ENCODE measurements at places on chromosomes 5 and 9. TPM values are rescaled to one million over a fixed set of nuclear protein-coding genes. Genes with fewer than 3 reads are reported as not detected.

PCDHB16 gene
- 6.6 TPM for polyA plus RNA-seq

PDE6A gene
- polyA plus RNA-seq: 0.22 TPM

DELE1 gene
- 146 TPM for polyA plus RNA-seq

CDH9 gene
- polyA plus RNA-seq: 0.13 TPM

PHF24 gene
- 0.19 TPM for polyA plus RNA-seq

PPIC gene
- polyA plus RNA-seq: 41.9 TPM

FBN2 gene
- 52.2 TPM for polyA plus RNA-seq

NUTM2G gene
- polyA plus RNA-seq: 0.57 TPM

LMBRD2 gene
- polyA plus RNA-seq: 11.9 TPM

ZBED3 gene
- polyA plus RNA-seq: 30.3 TPM

ZNF462 gene
- polyA plus RNA-seq: 28.7 TPM

NRARP gene
- 7.5 TPM for polyA plus RNA-seq

F2RL2 gene
- polyA plus RNA-seq: 0.42 TPM

NFIB gene
- polyA plus RNA-seq: 133 TPM

TARS1 gene
- polyA plus RNA-seq: 110 TPM

DNA sequence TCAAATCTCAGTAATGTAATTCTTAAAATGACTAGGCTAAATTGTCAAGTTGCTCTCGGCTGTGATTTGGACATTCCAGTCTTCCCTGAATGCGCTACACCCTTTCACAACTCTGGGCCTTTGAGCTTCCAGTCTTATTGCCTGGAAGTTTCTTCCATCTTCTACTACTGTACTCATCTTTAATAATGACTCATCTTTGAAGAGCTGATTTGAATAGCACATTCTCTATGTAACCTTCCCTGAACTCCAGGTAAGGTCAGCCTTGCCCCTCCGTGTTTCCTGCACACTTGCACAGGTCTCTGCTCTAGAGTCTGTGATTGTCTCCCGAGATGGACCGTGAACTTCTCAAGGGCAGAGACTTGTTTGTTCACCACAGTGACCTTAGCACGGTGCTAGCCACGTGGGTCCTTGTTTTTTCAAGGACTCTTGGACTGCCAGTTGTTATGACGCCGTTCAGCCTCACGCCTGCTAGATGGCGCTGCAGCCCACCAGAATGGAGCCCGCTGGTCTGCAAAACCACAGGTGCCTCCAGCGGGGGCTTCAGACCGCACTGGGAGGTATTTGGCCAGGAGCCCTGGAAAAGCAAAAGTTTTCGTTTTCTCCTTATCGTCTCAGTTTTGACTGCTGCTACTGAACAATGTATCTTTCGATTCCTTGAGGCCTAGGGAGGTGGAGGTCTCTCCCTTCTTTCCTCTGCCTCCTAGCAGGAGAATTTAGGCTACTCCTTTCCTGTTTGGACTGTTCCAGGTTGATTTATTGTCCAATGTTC lies 44.4 kb downstream of the SEC61B start:
- DNase-seq: peak; percentile 54

GRCh38 chr9:93297659-93298497 lies 113.9 kb downstream of the WNK2 start:
- no peak for DNase-seq

DNA sequence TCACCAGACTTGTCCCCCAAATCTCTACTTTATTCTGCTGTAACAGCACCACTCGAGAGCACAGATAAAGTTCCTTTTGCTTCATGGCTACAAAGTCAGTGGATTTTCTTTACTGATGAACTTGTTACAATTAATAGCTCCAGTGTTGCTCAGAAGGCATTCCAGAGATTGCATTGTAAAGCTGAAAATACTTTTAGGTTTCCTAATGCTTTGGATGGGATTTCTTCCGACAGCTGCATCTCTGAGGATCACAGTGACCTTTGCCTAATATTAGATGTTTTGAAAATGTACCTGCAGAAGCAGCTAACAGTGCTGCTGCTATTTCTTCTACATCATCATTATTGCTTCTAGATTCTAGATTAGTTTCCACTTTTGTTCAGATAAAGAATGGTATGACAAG lies 58.8 kb upstream of the TMEM171 start:
- no peak for DNase-seq

DNA sequence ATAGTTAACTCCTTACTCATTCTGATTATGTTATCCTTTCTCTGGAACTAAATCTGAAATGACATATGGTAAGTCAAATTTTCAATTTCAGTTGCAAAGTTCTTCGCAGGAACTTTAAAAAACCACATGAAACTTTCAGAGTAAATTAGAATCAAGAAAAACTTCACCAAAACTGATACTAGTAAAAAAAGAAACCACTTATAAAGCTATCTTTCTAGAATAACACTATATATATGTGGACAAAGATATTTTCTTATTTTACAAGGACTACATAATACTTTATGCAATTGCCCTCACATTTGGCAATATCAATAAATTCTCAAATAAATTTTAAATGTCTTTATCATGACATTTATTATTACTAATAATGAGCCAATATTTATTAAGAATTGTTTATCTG lies 1847.1 kb upstream of the NUDT12 start:
- DNase-seq: no peak

DNA sequence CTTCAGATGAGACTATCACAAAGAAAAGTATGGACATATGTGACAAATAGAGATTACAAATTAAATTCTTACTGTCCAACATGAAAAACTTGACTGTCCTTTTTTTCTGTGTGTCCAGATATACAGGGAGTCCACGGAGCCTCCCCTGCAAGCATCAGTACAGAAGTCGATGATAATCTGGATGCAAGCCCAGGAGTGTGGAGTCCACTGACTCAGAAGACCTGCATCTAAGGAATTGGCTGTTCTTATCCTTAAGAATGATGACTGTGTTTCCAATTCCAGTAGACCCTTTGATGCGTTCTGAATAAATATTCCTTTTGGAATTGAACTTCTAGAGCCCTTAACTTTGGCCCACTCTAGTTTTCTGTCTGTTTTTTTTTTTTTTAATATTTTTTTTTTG lies 56.7 kb upstream of the TAF11L2 start:
- no peak for DNase-seq

DNA sequence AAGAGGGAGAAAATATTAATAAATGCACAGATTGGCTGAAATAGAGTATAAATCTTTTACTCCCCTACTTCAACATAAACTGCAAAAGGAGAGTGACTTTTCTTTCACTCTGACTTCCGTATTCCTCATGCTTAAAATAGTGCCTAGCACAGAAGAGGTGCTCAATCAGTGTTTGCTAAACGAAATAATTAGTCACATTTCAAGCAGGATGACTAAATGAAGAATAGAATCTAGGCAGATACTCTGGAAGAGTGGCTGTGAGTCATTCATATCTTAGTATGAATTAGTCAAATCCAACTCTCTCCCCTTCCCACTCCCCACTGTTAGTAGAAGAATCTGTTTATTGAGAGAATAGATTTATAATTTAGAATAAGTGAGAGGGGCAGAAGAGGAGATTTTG lies 4.8 kb downstream of the CD274 start:
- DNase-seq: no peak

DNA sequence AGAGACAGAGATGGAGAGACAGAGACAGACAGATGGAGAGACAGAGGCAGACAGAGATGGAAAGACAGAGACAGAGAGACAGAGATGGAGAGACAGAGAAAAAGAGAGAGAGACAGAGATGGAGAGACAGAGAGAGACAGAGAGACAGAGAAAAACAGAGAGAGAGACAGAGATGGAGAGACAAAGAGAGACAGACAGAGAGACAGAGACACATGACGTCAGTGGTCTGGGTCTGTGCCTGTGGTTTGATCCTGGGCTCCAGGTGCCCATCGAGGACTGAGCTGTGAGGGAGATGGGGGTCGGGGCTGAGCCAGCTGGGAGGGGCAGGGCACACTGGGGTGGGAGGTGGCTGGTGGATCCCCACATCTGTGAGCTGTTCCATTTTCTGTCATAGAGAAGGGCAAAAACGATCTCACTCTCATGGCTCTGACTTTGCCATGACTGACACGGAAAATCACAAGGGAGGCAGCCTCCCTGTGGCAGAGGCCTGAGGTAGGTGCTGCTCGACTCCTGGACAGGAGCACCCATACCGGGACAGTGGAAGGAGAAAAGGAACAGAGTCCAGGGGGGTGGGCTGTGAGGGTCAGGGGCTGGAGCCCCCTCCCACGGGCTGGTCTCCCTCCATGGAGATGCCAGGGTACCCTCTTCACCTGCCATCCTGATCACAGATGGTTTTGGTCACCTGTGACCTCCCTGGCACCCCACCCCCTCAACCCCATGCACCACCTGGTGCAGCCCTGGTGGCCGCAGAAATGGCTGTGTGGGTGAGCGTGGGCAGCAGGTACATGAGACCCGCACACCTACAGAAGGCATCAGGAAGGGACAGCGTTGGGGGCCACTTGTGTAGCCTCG lies 28.8 kb downstream of the GLT6D1 start:
- no peak for DNase-seq

GRCh38 chr5:147552897-147553296 lies 43.0 kb upstream of the DPYSL3 start:
- no peak for DNase-seq

DNA sequence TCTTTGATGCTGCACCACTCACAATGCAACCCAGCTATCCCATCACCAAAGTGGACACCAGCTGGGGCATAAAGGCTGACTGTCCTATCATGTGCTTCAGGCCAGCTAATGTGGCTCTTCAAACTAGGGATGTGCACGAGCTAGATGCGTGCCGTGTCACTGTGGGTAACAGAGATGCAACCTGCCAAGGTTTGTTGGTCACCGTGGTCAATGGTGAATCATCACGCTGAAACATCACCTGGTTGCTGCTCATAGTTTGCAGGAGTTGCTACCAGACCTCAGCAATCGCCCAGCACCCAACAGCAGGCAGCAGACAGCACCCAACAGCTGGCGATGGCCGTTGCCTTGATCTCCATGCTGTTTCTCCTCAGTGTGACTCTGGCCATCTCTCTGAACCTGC lies 2.1 kb upstream of the PCDHGA1 start:
- no peak for DNase-seq

- no peak for DNase-seq
Observed at GRCh38 chr9:5536684-5537083, 26.4 kb downstream of the PDCD1LG2 start.

- DNase-seq: no peak
Observed at GRCh38 chr9:16031971-16032370, 479.1 kb downstream of the CCDC171 start.

GRCh38 chr5:123681061-123681460 lies 169.1 kb downstream of the CSNK1G3 start:
- no peak for DNase-seq

DNA sequence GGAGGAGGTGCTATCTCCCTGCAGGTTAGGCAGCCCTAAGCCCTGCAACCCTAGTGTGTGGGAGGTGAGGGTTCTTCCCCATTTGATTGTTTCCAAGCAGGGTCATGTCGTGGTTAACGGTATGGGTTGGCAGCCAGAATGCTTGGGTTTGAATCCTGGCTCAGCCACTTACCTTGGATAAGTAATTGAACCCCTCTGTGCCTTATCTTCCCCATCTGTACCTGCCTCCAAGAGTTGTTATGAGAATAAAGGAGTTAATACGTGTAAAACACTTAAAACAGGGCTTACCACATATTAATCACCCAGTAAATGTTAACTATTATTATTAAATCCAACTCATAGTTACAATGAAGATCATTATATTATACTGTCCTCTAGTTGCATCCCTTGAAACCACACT lies 52.2 kb upstream of the SPATA31E1 start:
- DNase-seq: no peak

GRCh38 chr9:125238127-125238914 lies 2.8 kb downstream of the HSPA5 start:
- DNase-seq: no peak

GRCh38 chr9:104775976-104776375 lies 12.0 kb downstream of the NIPSNAP3B start:
- no peak for DNase-seq

GRCh38 chr5:81234299-81234698 lies 1.2 kb downstream of the CKMT2 start:
- DNase-seq: no peak

- no peak for DNase-seq
Observed at GRCh38 chr5:50712479-50712878, 46.0 kb downstream of the PARP8 start.

GRCh38 chr9:87518702-87519335 lies 21.2 kb downstream of the DAPK1 start:
- peak; percentile 83 for DNase-seq

GRCh38 chr9:19969721-19970120 lies 180.9 kb upstream of the SLC24A2 start:
- DNase-seq: no peak

DNA sequence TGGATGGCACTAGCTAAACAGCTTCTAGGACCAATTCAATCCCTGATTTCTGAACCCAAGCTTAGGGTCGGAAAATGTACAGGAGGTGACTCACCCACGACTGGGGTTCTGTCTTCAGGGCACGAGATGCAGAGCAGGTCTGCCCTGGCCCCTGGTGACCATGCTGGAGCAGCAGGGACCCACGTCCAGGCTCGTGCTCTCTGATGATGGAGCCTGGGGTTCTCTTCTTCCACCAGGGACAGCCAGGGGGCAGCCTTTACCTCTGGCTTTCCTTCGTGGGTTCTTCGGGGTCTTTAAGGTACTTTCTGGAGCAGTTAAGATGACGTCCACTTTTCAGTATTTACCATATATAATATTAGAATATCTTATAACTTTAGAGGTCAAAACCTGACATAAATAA lies 2.1 kb downstream of the CFAP77 start:
- DNase-seq: no peak

- DNase-seq: no peak
Observed at GRCh38 chr9:121380846-121381245, 10.8 kb upstream of the STOM start.

DNA sequence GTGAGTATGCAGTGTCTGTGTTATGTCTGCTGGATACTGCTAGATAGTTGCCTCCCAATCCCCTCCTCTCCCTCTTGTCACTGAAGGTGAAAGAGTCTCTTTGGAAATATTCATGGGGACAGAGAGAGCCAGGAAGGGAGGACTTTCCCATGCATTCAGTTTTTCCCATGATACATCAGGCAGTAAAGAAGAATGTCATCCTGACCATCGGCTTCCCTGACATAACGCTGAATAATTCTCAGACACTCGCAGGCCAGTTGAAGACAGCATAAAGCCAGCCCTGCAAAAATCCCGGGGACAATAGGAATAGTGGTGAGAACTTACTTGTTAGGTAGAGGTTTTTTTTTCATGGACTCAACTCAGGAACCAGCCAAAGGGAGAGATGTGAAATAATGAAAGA lies 58.1 kb downstream of the KLF4 start:
- no peak for DNase-seq

DNA sequence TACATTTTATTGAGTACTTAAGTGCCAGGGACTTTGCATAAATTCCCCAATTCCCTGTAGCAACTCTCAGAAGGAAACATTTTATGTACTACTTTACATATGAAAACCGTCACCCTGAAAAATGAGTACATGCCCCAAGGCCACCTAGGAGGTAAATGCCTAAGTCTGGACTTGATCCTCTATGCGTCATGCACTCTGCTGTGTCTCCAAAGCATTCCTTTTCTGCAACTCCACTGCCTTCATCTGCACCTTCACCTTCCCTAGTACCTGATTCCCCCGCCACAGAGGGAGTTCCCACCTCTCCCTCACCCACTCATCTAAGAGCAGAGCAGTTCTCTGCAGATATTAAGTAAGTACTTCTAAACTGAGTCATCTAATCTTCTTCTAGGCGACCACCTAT lies 75.2 kb upstream of the HRH2 start:
- DNase-seq: no peak

GRCh38 chr9:35484406-35484805 lies 5.5 kb upstream of the RUSC2 start:
- no peak for DNase-seq

GRCh38 chr9:132970324-132971062 lies 8.0 kb upstream of the GFI1B start:
- DNase-seq: no peak

- DNase-seq: no peak
Observed at GRCh38 chr5:149936700-149937091, 7.9 kb downstream of the PDE6A start.

GRCh38 chr5:122559676-122560075 lies 215.2 kb upstream of the SNX2 start:
- no peak for DNase-seq
